ENCODE measurements at places on chromosomes 3 and 15.

DNA sequence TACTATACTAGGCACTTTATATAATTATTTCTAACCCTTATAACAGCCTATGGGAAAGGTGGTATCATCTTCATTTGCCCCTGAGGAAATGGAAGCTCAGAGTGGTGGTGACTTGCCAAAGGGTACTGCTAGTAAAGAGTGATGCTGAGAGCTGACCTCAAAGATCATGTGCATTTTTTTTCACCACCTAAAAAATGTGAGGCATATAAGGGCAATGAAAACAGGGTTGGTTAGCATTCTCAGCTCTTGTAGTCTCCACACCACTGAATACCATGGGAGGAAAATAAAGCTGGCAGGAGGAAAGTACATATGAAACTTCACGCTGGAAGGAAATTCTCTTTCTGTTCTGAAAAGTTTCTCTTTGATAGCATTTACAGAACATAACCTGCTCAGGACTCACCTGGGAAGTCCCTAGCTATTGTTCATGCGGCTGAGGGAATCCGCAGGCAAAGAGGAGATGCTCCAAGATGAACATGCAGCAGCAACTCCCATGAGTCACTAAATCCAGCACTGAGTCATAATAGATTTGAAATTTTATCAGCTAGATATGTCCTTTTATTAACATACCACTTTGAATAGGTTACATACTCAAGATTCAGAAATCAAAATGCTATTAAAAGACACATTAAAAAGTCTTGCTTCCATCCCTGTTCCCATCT is 17.3 kb downstream of the FAIM start:
- no peak for DNase-seq

GRCh38 chr3:184485241-184485640 is 76.3 kb upstream of the EPHB3 start:
- DNase-seq = no peak

DNA sequence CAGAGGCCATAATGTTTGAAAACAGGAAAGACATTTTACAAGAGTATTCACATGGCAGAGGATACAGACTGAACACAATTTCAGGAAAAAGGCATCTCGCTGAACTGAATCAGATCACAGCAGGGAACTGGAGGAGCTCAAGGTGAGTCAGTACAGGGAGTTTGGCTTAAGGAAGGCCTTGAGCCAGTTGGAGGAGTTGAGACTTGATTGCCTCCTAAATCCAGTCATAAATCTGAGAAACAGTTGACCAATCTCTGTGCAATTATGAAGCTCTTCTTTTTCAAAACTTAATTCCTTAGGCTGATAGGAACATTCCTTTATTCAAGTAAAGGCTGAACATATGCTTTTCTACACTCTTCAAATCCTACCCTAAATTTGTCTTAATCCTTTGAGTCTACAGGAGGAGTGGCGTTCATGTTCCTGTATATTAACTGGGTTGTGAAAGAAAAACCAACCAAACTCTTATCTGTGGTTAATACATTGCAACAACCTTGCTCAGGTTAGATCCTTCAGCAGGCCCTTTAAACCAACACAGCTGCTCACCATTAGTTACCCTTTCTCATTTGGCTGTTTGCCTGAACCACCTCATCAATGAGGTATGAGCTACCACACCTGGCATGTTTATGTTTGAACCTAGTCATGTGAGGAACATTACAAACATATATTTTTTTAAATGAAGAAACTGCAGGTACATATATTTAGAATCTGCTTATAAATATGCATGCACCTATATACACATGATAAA is 404.1 kb upstream of the ATP11B start:
- no peak for DNase-seq

- DNase-seq = no peak
These were observed 29.1 kb upstream of the ONECUT1 start for GRCh38 chr15:52819253-52819652.

- DNase-seq = no peak
These were observed 466.7 kb downstream of the ERC2 start for GRCh38 chr3:56001537-56001936.

DNA sequence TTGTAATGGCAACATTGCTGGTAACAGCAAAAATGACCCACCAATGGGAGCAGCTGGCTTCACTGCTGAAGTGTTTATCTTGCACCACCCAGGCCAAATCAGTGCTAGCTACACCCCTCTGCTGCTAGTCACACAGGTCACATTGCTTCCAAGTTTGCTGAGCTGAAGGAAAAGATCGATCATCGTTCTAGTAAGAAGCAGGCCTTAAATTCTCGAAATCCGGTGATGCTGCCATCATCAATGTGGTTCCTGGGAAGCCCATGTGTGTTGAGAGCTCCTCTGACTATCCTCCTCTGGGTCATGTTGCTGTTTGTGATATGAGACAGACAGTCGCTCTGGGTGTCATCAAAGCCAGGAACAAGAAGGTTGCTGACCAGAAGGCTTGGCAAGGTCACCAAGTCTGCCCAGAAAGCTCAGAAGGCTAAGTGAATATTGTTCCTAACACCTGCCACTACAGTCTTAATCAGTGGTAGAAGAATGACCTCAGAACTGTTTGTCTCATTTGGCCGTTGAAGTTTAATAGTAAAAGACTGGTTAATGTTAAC is 21.2 kb downstream of the TM4SF4 start:
- DNase-seq = no peak

DNA sequence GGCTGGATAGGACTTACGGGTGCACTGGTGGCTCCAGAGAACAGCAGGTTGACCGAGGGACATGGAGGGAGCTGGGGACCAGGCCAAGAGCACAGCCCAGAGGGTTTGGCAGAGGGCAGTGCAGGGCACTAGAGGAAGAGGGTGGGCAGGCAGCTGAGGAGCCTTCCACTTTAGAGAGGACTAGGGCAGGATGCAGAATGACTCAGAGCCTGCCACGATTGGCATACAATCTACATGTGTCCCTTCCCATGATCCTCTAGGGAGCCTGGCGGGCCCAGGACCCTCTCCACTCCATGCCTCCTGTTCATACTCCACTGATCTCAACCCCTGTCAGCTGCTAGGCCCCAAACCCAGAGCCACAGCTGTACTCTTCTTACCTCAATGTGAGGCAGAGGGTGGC is 14.4 kb upstream of the APEH start:
- DNase-seq = no peak

- no peak for DNase-seq
These were observed 47.7 kb downstream of the MED12L start for GRCh38 chr3:151133175-151133574.

GRCh38 chr15:34850121-34850520 is 54.8 kb upstream of the ACTC1 start:
- no peak for DNase-seq

DNA sequence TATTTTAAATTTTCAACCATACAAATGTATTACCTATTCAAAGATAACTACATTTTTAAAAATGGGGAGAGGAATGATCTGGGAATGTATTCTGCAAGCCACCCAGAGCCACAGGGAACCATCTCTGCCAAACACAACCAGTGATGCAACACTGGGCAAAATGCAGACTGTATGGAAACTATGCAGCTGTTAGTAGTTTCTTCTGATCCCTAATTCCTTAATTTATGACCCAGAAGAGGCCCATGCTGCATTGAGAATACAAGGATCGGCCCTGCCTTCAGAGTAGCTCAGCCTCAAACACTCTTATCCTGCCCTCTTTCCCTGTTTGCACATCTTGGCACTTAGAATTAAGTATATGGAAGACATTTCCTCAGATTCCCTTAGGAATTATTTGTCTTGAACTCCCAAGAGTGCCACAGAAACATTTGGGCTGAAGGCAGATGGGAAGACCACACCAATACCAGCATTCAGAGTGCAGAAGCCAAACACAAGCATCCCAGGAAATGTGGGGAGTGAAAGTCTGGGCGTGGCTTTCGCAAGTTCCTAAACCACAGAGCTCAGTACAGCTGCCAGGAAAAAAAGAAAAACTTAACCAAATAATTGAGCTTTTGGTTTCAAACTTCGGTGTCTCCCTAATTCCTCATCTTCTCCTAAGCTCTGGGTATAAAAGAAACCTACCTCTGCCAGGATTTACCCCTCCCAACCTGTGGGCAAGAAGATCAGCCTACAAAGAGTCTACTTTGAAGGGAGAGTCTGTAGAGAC is 5.3 kb downstream of the SNUPN start:
- no peak for DNase-seq

DNA sequence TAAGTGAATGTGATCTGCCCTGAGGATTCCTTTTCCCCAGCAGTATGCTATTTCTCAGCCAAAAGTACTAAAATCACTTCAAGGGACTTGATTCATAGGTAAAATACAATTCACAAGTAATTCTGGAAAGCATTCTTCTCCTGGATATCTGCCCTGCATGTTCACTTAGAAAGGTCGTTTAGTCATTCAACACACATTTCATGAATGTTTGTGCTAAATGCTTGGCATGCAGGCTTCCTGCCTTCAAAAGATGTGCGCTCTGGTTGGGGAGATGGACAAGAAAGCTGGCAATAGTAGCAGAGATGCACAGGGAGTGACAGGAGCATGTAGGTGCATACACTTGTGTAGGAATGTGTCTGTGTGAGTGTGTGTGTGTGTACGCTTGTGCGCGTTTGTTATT is 360.7 kb downstream of the PTPRG start:
- no peak for DNase-seq

DNA sequence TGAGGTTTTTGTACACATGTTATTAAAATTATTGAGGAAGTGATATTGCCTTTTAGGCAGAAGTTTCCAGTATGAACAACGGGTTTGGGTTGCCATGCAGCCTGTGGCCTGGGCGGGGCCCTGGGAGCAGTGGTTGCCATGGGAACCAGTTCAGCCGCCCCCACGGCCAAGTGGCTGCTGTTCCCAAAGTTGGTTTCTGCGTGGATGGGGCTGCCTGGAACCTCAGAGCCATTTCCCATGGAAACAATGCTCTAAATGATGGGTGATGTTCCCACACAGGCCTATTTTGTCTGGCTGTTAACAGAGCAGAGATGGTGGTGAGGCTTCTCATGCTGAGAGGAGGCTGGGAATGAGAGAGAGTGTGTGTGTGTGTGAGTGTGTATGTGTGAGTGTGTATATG is 19.5 kb downstream of the MRAS start:
- no peak for DNase-seq

DNA sequence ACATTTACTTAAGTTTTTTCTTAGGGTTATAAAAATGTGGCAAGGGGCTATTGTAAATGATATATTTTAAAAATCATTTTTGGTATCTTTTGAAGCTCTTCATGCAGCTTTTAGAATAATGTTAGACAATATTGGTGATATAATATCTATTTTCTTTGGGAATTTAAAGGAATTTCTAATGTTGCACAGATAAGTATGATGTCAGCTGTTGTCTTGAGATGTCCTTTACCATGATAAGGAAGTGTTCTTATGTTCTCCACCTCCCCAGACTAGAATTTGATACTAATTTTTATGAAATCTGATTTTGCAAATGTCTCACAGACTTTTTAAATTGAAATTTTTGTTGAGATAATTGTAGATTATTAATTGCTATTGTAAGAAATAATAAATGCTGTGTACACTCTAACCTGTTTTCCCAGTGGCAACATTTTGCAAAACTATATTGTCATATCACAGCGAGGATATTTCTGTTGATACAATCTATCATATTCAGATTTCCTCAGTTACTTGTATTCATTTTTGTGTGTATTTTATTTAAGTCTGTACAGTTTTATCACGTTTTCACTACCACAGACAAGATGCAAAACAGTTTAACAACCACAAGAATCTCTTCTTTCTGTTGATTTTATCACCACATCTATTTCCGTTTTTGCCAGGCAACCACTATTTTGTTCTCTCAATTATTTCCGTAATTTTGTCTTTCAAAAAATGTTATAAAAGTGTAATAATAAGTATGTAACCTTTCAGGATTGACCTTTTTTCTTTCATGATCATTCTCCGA is 55.4 kb downstream of the SPRED1 start:
- DNase-seq = no peak

- DNase-seq = no peak
These were observed 14.9 kb upstream of the C3orf22 start for GRCh38 chr3:126573492-126574117.

- DNase-seq = no peak
These were observed 4.5 kb upstream of the TKT start for GRCh38 chr3:53260286-53260785.

GRCh38 chr3:16364323-16364722 is 99.3 kb downstream of the OXNAD1 start:
- DNase-seq = no peak

- DNase-seq = no peak
These were observed 4.6 kb upstream of the GPR156 start for GRCh38 chr3:120289636-120290035.

- no peak for DNase-seq
These were observed 1035.3 kb downstream of the FHIT start for GRCh38 chr3:60215946-60216345.

- no peak for DNase-seq
These were observed 54.4 kb upstream of the TLE3 start for GRCh38 chr15:70152070-70152480.

DNA sequence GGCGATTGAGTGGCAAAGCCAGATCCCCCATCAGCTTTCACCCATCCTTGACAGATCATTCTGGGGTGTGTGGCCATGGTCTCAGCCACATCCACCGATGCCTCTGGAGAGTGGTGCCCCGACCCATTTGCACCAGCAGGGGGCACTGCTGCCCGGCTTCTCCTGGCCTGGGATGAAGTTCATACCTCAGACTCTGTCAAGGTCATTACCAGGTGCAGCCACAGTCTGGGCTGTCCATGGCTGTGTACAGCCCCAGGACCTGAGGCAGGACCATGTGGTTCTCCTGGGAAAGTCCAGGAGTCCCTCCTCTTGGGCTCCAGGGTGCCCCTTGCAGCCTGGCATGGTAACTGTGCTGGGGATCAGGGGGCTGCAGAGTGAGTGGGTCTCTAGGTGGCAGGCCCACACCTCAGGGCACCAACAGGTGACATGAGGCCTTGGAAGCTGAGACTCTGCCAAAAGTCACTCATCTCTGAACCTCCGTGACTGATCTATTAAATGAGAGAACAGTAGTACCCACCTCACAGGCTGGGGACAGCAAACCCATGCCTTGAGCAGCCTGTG is 67.2 kb downstream of the CACNA2D2 start:
- peak; percentile 68 for DNase-seq

DNA sequence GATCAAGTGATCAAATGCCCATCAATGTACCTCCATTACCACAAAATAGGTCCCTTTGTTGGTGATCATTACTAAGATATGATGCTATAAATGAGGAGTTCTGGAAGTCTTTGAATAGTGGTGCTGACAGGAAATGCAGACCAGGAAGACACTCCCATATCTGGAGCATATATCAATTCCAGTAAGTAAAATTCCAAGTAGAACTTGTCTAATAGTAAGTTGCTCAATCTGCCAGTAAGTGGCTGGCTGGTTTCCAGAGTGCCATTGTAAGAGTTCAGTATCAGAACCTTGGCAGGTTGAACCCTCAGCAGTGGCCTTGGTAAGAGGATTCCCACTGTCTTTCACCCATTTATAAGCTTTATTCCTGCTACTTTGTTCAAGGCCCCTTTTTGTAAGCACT is 379.9 kb upstream of the RBMS3 start:
- no peak for DNase-seq

DNA sequence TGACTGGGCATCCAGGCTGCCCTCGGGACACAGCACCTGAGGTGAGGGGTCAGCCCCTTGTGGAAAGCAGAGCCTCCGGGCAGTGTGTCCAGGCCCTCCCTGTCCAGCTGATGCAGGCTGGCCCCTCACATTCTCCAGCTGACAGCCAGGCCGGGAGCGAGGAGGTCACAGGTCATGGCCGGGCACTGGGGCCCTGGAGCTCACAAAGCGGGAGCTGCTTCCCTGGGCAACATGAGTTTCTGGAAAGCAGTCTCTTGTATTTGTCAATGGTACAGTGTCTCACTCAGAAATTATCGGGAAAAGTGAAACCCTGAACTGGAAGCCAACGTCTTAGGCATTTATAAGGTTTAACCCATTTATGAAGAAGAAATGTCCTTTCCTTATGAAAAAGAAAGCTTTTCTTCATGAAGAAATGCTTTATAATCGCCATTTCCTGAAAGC is 118.5 kb downstream of the OPA1 start:
- no peak for DNase-seq

GRCh38 chr3:172256101-172256734 is 192.0 kb downstream of the GHSR start:
- no peak for DNase-seq

Data from effector memory CD4-positive, alpha-beta T cell (primary cell).